Right hindlimb (tissue), 1 donor: ENCODE measurements at places on chromosomes 2 and 18.
A peak's percentile ranks its signal among the peaks of the same experiment; 100 is the strongest.

DNA sequence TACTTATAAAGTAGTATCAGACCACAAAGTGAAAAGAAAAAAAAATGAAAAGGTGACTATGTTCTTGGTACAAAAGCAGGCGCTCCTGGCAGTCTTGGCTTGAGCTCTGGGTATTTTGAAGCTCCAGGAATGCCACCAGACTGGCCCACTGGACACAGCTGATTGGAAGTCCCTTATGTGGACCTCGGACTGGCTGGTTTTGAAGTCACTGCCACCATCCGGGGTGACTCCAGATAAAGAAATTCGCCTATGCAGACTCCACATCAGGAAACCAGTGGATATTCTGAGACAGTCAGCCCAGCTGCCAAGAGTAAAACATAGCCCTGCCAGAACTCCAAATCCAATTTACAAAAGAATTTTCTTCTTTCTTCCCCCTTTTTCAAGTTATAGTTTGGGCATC lies 28.0 kb downstream of the ACKR3 start:
- DNase-seq: no peak

GRCh38 chr18:74806700-74807416 lies 209.2 kb downstream of the ZNF407 start:
- DNase-seq: no peak

GRCh38 chr2:151486053-151486452 lies 76.4 kb downstream of the RIF1 start:
- DNase-seq: no peak

DNA sequence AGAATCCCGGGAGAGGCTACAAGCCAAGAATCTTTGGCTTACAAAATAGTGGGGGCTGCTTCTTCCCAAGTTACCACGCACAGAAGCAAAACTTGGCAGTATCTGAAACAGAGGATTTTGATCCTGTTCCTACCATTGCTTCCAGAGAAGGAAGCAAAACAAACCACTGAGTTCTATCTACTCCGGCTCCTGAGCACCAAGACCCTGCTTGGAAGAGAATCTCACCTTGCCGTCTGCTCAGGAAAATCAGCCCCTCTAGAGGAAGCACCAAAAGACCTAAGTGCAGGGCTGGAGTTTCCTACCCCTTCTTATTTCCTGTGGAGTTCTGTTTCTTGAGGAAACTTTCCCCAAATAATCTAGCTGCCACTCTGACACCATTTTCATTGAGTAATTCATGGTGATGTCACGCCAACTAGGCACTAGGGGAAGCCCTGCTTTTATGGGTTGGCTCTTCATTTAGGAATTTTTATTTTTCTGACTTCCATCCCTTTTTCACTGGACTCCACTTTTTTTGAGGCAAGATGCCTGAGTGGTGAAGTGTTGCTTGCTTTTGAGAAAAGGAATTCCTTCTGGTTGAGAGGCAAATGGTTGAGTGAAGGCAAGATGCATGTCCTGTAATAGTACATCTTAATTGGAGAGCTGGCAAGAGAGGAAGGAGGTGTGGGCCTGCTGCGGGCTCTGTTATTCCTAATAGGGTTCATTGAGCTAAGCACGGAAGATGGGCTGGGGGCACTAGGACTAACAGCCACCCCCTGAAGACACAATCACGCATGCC lies 36.8 kb upstream of the EML4 start:
- no peak for DNase-seq

DNA sequence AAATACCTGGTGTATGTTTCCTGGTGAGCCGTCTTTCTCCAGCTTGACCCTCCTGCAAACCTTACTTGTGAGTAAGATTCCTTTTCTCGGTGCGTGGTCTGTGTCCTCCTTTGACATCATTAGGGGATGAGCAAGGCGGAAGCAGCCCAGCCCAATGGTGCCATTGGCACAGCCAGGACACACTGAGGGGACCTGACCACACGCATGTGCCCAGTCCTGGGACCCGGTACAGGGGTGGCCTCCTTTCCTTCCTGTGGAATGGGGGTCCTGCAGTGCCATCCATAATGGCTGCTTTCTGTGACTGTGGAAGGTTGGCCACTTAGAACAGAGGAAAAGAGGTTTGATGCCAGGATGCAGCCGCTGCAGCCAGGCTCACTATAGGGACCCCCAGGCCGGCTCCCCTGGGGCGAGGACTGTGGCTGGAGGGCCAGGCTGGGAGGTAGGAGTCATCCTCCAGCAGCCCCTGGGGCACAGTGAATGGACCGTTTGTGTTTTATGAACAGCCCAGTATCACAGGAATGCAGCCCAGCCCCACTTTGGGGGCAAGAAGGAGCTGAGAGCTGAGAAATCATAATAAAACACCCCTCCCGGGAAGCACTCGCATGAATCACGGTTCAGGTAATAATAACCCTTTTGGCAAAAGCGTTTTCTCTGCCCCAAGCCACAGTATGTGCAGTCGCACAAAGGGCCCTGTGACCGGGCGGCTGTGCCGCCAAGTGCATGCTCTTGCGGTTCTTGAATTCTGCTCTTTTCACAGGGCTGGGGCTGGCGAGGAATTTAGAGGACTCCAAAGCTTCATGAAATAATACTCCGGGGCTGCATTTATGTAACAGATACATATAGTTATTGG lies 73.2 kb downstream of the ASB1 start:
- no peak for DNase-seq

- peak; percentile 25 for DNase-seq
These were observed 112.0 kb upstream of the NDUFV2 start for GRCh38 chr18:8990276-8991031.

- DNase-seq: peak; percentile 14
These were observed 1.9 kb downstream of the LIMS2 start for GRCh38 chr2:127673291-127674069.

GRCh38 chr2:10971888-10972260 lies 60.1 kb downstream of the KCNF1 start:
- DNase-seq: no peak

- DNase-seq: no peak
These were observed 3.0 kb downstream of the PDE11A start for GRCh38 chr2:178069551-178069950.

GRCh38 chr2:165067643-165068486 lies 112.5 kb upstream of the SLC38A11 start:
- DNase-seq: peak; percentile 82

DNA sequence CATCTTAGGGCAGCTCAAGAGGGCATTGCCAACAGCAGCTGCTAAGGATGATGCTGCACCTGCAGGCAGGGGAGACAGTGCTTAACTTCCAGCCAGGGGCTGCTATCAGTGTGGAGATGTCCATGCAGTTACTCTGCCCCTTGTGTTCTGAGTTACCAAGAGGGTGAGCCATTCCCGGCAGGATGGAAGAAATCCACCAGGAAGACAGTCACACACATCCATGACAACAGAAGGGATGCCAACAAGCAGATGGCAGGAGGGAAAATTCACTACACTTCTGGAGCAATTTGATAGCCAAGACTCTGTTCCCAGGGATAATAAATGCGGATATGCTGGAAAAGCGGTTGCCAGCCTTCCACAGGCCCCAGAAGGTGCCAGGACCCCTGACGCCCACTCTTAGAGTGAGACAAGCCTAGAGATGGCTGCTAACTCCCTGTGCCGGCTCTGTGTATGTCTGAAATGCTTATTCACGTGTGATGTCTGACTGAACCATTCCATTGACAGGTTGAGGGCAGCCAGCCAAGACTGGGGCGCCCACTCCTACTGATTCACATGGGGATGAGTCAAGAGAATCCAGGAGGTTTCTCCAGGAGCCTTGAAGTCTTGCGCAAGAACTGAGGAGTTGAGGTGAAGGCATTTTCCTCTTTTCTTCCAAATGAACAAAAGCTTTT lies 24.5 kb downstream of the LOXHD1 start:
- DNase-seq: no peak

DNA sequence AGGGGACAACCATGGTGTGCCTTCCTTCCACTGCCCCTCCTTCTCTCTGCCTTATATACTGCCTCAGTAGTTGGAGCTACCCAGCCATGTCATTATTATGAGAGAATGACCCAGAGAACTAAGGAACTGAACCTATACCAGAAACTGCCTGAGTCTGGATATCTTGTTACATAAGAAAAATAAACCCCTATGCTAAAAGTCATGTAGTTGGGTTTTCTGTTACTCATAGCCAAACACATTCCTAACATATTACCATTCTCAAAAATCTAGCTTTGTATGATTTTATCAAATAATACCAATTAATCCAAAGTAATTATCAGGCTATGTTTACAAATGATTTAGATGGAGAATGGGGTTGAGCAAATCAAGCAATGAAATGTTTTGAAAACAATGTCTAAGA lies 15.0 kb upstream of the KLF7 start:
- DNase-seq: no peak

- peak; percentile 44 for DNase-seq
These were observed 42.8 kb downstream of the CCDC102B start for GRCh38 chr18:68840554-68841263.

- no peak for DNase-seq
These were observed 99.4 kb downstream of the FTCDNL1 start for GRCh38 chr2:199751492-199752120.

- DNase-seq: no peak
These were observed 19.1 kb downstream of the IL1R2 start for GRCh38 chr2:102010902-102011301.

GRCh38 chr2:163715668-163716067 lies 20.1 kb downstream of the FIGN start:
- no peak for DNase-seq

- DNase-seq: peak; percentile 50
These were observed 31.2 kb upstream of the SLC66A3 start for GRCh38 chr2:11123856-11124759.

- no peak for DNase-seq
These were observed 19.5 kb upstream of the SLC9A4 start for GRCh38 chr2:102453501-102453900.

DNA sequence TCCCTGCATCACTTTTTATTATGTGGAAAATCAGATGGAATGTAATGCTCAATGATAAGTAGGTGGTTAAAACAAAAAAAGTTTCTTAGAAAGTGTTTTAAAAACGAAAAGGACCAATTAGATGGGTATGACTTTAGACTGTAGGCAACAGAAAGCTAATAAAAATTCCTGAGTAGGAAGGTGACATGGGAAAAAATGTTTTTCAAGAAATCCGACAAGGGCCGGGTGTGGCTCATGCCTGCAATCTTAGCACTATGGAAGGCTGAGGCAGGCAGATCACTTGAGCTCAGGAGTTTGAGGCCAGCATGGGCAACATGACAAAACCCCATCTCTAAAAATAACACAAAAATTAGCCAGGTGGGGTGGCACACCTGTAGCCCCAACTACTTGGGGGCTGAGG lies 126.1 kb downstream of the THADA start:
- DNase-seq: no peak

GRCh38 chr2:12317814-12318426 lies 398.8 kb upstream of the TRIB2 start:
- no peak for DNase-seq

DNA sequence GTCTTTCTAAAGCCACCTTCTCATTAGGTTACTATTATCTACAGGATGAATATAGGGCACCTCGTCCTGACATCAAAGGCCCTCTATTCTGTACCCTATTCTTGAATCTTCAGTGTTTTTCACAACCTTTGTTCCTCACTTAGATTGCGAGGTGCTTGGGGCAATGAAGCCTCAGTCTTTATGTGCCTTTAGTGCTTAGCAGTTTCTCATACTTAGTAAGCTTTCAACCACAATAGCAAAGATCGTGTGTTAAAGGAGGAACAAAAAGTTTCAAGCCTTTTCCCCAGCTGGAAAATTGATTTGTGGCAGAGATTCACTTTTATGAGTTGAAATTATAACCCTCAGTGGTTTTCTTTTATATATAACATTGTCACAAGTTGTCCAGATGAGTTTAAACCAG lies 226.9 kb downstream of the MYO3B start:
- DNase-seq: no peak

DNA sequence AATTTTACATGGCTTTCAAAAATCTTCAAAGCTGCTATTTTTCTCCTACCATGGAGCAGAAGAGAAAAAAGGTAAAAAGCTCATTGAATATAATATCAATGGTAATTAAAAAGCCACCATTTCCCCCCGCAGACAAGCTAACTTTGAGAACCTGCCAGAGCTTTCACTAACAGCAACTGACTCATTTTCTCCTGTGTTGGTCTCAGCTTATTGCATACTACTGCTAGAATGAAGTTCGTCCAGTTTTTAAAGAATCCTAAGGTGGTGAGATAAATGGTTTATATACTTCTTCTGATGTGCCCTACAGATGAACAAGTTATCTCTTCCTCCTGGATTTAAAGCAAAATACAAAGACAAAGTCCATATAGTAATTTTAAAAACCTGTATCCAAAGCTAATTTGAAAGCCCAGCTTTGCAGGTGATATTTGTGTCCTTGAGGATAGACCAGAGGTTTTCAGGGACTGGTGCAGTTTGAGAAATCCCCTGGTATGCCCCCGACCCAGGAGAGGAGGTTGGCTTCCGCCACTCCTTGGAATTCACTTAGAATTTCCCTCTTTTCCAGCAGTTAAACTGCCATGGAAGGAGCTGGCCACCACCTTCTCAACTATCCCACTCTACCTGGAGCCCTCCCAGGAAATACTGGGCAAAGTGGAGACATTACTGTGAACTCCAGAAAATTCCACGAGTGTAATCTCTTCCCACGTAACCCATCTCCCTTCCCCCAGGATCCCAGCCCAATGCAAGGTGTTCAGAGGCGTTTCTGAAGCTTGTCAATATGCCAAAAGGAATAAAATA lies 17.5 kb downstream of the YPEL5 start:
- no peak for DNase-seq

DNA sequence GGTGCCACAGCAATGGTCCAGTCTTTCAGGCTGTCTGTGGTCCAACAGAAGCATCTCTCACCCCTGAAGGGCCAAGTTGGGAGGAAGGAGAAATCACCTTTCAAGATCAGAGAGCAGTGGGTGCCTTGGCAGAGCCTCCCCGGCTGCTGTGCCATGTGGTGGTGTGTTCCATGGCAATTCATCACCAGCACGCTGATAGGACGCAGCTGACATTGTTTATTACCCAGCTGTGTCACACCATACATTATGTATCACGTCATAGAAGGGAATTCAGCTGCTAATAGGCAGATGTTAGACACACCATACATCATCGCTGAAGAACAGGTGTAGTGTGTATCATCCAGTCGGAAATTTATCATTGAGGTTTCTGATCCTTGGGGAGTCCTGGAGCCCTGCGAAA lies 29.6 kb upstream of the RPL31 start:
- DNase-seq: no peak

- DNase-seq: no peak
These were observed 22.2 kb downstream of the METAP1D start for GRCh38 chr2:172021955-172022354.

GRCh38 chr2:138210487-138210886 lies 246.2 kb downstream of the HNMT start:
- DNase-seq: no peak

GRCh38 chr2:178250429-178250828 lies 56.1 kb downstream of the OSBPL6 start:
- DNase-seq: no peak

DNA sequence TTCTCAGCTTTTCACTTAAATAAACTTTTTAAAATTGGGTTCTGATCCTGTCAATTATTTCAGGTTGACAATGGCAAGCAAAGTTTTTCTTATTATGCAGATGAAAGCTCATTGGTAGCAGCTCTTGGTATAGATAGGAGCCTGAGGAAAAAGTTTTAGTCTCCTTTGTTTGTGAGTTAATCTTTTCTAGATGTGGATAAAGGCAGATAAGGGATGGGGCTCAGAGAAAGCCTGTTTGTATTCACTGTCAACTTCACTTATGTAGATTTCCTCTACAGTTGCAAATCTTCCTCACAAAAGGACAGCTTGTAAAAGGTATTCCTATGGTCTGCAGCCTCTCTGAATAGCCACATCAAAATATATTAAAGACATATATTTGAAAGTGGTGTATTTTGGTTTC lies 224.5 kb upstream of the SPOPL start:
- DNase-seq: no peak

GRCh38 chr2:104856973-104857261 lies 3.0 kb downstream of the POU3F3 start:
- no peak for DNase-seq

GRCh38 chr2:233832414-233832813 lies 21.9 kb downstream of the HJURP start:
- no peak for DNase-seq
